Suprapubic skin (tissue), 4 donors: ENCODE measurements at places on chromosomes 5 and 9. TPM values are rescaled to one million over a fixed set of nuclear protein-coding genes. Genes with fewer than 3 reads are reported as not detected.

Gene AQP7
- total RNA-seq: 18.0 TPM

Gene ANKRD31
- total RNA-seq: 0.26 TPM

DNA sequence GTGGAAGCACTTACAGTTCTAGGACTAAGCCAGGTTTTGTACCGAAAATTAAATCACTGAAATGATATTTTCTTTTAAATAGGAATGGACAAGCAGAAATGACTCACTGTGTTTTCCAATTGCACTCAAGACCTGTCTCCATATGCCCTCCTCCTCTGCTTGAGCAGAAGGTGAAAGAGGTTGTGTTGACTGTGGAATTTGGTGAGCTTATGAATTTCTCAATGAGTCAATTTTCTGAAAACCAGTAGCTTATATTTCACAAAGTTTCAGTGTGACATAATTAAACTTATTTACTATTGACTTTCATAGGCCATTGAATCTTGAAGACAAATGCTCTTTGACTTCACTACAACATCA lies 249.9 kb downstream of the NPR3 start:
- DNase-seq: no peak

- no peak for DNase-seq
These were observed 163.1 kb upstream of the TLE4 start for GRCh38 chr9:79408617-79409016.

DNA sequence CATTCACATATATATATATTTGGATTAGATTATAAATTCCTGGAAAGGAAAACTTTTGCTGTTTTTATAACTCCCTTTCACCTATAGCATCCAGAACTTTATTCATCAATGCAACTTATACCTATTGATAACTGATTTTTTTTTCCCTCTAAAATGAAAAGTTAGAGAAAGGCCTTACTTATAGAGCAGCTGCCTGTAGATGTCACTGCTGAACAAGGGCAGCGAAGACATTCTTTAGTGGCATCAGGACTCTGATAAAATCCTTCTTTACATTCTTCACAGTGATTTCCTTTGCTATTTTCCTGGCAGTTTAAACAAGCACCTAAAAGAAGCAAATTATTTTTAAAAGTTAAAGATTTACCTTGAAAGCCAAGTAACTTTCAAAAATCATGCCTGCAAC lies 32.3 kb upstream of the CDK5RAP2 start:
- DNase-seq: no peak

Gene SLCO6A1
- not detected for total RNA-seq
